ENCODE measurements at places on chromosomes 5 and 9.

GRCh38 chr5:73256012-73256411, 83.0 kb downstream of the TMEM174 start:
- no peak for DNase-seq

- no peak for DNase-seq
These were observed 76.1 kb downstream of the RANBP17 start for GRCh38 chr5:170937914-170938313.

DNA sequence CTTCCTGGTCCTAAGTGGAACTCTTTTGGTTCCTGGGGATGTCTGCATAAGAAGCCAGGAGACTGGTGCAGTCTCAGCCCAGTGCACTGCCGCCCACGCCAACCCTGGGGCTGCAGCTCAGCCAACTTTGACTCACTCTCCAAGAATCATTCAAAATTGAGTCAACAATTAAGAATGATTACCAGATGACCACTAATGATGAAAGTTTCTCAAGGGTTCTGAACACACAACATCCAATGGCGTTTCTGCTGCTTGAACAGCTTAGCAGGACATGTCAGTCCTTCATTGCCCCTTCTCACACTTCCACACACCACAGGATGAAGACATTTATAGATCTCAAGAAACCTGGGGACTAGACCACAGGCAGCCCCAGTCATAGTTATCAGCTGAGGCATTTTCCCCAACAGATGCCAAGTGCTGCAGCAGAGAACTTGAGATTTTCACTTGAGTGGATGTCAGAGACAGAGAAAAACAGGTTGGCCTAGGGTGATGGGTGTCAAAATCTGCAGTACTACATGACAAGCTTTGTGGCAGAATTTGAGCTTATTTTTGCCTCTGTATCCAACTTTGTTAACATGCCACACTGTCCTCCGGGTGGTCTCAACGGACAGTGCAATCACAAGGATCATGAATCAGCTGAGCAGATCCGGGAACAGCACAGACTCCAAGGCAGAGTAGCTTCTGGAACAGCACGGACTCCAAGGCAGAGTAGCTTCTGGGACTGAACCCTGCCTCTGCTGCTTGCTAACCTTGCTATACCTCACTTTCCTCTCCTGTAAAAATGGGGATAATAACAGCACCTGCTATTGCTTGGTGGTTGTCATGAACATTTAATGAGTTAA, 356.1 kb downstream of the SPOCK1 start:
- DNase-seq, result peak; percentile 84

DNA sequence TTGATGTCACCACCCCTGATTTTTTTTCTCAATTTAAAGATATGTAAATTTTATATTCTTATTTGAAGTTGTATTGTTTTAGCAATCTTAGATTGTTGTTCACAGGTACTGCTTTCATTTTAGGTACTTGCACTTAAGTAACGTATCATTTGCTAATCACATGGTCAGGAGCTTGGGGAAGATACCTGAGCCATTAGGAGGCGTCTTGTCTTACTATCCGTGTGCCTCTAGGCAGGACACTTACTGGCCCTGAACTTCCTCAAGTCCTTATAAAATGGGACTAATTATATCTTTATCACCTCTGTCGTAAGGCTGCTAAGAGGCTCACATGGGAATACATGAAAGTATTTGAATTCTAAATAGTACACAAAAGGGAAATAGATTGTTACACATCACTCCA, 18.5 kb downstream of the ZSWIM6 start:
- no peak for DNase-seq

DNA sequence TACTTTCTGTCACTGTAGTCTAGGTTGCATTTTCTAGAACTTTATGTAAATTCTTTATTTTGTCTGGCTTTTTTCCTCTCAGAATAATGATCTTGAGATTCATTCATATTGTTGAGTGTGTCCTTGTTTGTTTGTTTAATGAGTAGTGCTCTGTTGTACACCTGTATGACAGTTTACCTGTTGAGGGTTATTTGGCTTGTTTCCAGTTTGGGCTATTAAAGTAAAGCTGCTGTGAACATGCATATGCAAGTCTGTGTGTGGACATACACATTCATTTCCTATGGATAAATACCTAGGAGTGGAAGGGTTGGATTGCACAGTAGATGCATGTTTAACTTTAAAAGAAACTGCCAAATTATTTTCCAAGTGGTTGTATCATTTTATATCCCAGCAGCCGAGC, 30.4 kb downstream of the MVB12B start:
- no peak for DNase-seq

DNA sequence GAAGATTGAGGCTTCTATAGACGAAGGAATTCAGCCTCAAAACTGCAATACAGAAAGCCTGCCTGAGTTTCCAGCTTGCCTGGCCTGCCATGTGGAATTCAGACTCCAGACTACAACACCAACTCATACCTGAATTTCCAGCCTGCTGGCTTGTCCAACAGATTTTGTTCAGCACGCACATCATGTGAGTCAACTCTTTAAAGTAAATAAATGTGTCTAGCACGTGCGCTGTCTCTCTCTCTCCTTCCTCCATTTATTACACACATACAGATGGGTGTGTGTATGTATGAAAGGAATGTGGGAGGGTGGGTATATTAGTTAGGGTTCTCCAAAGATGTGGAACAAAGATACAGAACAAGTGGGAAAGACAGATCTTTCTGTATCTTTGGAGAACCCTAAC, 82.4 kb upstream of the TAS2R1 start:
- DNase-seq, result peak; percentile 68

DNA sequence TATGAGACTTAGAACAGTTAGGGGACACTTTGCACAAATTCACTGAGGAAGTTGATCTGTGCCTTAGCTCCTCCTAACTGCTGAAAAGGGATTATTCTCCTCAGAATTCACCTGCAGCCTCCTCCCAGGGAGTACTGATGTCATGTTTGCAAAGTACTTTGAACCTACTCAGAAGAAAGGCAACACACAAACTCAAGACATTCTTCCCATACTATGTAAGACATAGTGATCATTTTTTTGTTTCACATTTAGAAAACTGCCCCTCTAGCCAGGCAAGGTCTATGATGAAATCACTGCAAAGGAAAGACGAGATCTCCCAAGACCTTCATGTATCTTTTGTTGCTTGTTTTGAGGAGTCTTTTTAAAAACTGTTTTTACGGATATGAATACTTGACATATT, 10.6 kb upstream of the VLDLR start:
- DNase-seq, result peak; percentile 26

DNA sequence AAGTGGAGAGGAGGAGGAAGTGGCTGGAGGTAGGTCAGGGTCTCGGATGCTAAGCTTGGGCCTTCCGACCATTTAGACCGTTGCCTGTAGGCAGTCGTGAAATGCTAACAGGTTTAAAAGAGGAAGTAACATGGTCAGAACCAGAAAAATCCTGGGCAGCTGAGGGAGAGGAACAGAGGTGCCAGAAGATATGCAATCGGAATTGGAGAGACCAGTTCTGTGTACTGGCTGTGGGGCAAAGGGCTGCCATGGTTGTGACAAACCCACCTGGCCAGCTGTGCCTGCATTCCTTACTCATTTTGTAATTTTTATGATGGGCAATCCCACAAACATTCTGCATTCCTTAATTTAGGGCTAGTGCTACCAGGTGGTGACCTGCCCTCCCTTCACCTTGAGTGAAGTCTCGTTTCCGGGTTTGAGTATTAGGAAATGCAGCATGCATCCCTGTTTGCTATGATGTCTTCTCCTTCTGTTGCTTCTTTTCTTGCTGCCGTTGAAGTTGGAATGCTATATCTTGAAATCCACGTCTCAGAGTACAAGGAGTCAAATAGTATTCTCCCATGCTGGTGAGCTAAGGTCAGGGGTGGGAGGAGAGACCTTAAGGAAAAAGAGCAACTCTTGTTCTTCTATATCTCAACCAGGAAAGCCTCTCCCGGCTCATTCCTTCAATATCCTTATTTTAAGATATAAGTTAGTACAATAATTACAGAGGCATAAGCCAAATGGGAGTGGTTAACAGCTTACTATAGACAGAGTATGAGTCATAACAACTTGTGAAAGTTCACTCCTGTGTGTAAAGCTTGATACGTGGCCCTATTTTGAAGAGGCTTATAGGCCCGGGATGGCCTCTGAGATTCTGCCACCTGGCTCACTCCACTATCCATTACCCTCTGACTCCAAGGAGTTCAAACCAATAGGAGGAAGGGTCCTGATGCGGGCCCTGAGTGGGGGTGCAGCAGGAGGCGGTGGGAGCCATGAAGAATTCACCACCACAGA, 37.0 kb downstream of the B4GALT1 start:
- no peak for DNase-seq

- no peak for DNase-seq
These were observed 289.2 kb upstream of the PCSK5 start for GRCh38 chr9:75601280-75601679.

- DNase-seq, result no peak
These were observed 27.0 kb upstream of the IFNB1 start for GRCh38 chr9:21104787-21105186.

DNA sequence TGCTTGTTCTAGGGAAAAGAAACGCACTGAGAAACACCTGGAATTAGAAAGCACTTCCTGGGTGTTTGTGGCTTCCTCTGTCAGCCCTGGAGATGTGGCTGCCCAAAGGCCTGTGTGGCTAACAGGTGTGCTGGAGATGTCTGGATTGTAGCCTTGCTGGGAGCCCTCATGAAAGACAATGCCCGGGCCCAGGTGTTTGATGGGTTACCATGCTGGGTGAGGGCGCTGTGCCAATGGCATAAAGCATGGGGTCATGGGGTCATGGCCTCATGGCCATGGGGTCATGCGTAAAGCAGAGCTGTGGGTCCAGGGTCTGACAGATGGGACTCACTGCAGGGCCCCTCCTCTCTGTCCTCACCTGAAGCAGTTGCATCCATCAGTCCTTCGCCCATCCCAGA, 21.6 kb downstream of the ANKRD33B start:
- DNase-seq, result no peak

- peak; percentile 45 for DNase-seq
These were observed 86.0 kb upstream of the SLC30A5 start for GRCh38 chr5:69007726-69008368.

DNA sequence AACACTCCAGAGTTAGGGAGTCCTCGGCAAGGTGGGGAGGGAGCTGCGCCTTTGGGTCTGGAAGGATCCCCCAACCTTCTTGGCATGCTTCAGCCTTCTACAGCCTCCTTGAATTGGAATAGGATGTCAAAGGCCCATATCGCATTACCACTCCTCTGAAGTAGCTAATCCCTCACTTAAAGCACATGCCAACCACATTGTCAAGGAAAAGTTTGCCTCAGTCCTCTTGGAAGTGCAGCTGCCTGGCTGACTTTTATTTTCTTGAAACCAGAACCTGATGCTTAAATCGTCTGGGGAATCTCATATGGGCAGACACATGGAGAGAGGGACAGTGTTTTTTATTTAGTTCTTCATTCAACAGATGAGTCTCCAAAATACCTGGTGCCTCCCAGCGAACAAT, 14.5 kb downstream of the CXCL14 start:
- no peak for DNase-seq

DNA sequence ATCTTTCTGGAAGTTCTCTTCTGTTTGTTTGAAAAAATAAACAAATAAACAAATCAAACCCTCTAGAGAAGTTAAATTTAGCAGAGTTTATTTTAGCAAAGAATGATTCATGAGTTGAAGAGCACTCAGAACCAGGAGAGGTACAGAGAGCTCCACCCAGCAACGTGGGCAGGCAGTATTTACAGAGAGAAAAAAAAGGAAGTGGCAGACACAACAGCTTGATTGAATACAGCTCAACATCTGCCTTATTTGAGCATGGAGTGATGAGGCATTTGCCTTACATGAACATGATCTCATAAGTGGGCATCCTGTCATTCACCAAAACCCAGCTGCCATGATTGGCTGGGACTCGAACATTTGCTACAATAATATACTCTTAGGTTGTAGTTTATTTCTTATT, 381.6 kb upstream of the ADAMTS16 start:
- no peak for DNase-seq

DNA sequence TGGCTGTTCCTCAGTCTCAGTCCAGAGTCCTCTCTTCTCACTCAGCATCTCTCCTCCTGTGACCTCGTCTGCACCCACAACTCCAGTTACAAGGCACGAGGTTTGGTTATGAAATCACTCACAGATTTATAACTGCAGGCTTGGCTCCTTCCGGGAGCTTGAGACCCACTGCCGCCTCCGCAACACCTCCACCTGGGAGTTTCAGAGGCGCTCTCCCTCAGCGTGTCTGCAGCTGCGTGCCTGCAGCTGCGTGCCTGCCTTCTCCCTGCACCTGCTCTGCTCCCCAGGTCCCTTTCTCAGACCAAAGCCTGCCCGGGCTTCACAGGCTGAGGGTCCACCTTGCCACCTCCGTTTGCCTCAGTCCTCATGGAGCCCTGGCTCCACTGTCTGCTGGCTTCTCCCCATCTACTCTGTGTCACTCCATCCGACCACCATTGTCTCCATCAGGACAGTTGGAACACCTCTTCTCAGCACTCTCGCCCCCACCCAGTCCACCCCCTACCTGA, 51.5 kb downstream of the HRH2 start:
- DNase-seq, result no peak

DNA sequence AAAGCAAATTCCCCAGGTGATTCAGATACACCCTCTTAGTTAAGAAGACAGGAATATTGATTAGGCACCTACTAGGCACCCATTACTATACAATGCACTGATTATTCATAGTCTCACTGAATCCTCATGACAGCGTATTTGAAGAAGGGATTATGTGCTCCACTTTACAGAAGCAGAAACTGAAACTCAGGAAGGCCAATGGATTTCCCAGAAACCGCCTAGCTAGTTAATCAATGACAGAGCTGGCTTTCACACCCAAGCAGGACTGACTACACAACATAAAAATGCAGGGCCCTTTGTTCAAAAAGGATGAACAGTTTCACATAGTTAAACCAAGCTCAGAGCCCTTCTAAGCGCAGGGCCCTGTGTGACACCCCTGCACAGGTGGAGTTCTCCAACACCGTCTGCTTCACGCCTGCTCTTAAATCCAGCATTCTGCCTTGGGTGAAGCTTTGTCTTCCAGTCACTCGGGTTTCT, 117.3 kb downstream of the TTLL11 start:
- DNase-seq, result peak; percentile 30

DNA sequence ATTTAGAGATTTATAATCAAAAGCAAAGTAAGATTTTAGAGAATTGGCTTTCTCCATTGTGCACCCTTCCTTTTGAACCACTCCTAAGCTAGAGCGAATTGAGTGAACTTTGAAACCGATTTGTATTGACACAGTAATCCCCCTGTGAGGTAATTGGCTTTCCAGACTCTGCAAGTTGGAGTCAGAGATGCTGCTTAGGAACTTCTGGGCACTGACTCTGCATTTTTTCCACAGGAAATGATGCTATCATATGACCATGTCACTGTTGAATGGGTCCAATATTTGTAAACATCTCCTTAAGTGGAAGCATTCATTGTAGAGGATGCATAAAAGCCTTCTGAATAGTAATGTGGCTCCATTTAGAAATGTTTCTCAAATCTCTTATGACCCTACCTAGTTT, 394.4 kb upstream of the ZNF608 start:
- DNase-seq, result peak; percentile 58
